ENCODE measurements at places on chromosomes 12 and 14.

DNA sequence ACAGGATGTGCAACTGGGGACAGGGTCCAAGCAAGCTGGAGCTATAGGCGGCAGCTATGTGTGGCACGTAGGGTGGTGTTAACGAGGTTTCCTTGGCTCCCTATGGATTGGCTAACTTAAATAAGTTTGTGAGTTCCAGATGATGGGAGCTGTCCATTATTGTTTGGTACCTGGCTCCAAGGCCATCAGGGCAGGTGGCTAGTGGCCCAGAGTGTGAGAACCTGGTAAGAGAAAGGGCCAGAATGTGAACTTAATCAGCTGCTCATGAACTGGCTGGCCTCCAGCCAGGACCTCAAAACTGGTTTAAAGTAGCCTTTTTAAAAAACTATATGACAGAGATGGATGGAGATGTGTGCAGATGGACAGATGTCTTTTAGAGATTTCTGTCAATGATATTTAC lies 1.5 kb upstream of the BDKRB2 start:
- DNase-seq, result no peak

- no peak for DNase-seq
These were observed 2.7 kb downstream of the GALNT9 start for GRCh38 chr12:132326646-132327045.

DNA sequence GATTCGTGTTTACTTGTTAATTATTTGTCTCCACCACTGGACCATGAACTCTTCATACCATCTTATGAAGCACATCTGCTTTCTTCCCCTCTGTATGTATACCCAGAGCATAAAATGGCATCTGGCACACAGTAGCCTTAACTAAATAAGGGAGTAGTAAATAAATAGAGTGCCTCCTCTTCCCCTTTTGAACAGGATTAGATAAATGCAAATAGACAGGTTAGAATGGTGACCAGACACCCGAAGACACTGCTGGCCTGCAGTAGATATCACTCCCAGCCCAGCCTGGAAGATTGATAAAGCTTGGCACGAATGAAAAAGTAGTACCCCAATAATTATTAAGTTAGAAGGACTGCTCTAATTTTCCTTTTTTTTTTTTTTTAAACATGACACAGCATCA lies 6.9 kb downstream of the GALNT4 start:
- no peak for DNase-seq

DNA sequence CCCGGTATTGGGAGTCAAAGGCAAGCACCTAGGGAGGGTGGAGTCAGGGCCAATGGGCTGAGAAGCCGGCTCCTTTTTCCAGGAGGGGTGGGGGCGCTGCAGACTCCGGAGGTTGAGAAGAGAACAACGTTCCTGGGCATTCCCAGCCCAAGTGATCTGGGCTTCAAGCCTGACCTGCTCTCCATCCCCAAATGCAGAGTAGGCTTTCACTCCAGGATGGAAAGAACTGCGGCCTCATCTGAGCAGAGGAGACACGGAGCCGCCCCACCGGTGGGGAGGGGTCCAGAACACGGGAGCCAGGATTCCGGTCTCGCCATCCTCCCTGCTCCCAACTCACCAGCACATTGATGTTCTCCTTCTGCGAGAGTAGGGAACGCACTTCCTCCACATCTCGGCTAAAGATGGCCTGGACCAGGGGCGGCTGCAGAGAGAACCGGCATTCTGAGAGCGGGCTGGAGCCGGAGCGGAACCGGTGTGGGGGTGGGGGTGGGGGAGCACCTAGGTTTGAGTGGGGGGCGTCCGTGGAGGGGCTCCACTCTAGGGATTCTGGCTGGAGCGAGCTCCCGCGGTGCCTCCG lies 605 bp downstream of the ANKRD52 start:
- DNase-seq, result peak; percentile 38

DNA sequence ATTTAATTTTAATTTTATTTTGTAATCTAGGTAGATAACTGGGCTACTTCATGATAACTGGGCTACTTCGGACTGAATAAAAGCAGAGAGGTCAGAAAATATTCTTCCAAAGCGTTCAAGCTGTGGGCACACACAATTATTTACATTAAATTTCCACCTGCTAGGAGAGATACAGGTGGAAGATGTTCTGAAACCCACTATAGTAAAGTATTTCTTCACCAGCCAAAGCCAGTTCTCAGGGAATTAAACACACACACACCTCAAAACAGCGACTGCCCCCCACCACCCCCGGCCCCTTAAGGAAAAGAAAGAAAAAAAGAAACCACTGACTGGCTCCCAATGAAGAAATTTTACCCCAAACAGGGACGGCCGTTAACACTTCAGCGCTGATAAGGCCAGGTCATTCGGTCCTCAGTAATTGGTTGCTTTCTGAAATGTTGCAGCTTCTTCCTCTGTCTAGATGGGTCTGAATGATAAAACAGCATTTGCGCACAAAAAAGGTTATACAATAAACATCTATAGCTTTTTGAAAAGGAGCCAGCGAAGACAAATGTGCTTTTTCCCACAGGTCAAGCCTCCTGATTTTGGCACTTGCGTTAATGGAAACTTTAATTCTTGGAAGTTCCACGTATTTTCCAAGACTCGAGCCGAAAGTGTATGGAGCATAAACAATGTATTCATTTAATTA lies 771 bp upstream of the KCNJ8 start:
- DNase-seq, result no peak

DNA sequence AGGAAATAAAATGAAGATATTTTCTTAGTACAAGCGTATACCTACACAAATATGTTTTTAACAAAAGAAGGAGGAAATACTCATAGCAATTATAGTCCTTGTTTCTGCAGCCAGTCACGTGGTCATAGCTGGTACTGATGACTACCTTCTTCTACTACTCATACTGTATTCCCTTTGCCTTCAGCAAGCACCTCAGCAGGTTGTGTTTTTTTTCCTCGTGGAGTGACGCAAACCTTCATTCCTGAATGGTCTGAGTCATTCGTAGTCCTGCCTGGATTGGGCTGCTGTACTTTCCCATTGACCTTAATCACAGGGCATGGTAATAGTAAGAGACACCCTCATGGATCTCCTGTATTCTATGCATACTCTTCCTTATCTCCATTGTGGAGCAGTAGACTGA lies 25.7 kb upstream of the SLC16A7 start:
- no peak for DNase-seq

GRCh38 chr14:23521785-23522640 lies 29.6 kb downstream of the ZFHX2 start:
- no peak for DNase-seq

- DNase-seq, result no peak
These were observed 233.5 kb downstream of the PPM1H start for GRCh38 chr12:62701492-62701891.

DNA sequence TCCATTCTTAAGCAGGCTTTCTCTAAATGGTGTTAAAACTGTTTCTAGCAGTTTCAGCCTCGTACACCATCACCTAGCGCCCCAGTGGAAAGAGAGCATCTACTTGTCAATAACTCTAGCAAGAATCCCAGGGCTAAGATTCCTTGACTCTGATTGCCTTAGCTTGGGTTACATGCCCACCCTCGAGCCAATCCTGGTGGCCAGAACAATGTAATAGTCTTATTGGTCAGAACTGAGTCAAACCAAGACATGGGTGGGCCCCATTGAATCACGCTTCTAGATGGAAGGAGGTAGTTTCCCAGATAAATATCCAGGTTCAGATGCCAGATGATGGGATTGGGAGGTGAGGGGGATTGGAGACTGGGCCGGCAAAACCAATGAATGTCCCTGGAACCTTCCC lies 55.9 kb upstream of the MED13L start:
- DNase-seq, result no peak

GRCh38 chr14:54809767-54810166 lies 92.9 kb downstream of the GCH1 start:
- DNase-seq, result no peak

GRCh38 chr12:65427646-65428045 lies 149.2 kb downstream of the MSRB3 start:
- DNase-seq, result no peak

DNA sequence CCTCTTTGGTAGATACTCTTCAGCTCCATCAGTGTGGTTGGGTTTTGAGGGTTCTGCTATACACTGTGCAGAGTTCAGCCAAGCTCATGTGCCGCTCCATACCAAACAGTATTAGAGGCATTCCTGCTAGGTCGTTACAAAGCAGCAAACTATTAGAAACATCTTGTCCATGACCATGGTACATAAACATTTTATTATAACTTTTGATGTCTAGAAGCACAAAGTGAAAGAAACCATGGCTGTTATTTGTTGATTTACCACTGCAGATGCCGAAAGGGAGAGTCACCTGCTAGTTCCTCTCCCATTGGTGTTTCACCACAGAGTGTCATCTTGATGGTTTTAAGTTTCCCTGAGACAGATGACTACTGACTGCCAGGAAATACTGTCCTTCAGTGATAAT lies 242.0 kb downstream of the ADAMTS20 start:
- no peak for DNase-seq

DNA sequence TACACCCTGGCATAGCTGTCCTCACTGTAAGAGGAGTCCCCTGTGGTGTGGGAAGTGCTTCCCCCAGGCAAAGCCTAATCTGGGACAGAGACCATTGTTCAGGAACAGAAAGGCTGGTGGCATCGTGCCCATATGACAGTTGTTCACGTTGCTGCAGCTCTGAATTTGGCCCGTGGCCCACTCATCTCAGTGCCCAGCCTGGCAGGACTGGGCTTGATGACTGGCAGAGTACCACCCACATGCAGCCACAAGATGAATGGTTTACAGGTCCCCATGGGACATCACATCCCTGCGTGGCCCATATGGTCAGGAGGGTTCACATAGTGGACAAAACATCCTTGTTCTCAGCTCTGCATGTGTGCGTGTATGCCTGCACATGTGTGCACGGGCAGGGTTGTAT lies 17.5 kb downstream of the IQSEC3 start:
- DNase-seq, result no peak

GRCh38 chr14:68137704-68138619 lies 318.4 kb downstream of the RAD51B start:
- peak; percentile 97 for DNase-seq

- DNase-seq, result no peak
These were observed 70.7 kb downstream of the BORCS5 start for GRCh38 chr12:12427568-12427967.

DNA sequence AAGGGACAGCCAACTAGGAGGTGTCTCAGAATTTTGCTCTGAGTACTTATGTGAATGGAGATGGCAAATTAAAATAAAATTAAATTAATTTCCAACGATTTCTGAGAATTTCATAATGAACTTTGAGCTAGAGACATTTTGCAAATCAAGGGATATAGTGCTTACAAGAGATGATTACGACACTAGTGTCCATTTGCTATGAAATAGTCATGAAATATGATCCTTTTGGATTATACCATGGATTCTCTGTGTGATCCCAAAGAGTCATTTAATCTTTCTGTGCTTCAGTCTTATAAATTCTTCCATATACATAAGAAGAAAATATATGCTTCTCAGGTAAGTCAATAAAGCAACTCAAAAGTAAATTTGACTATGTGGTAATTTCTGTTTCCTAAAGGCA lies 240.6 kb downstream of the SLC25A21 start:
- DNase-seq, result no peak

- no peak for DNase-seq
These were observed 20.4 kb upstream of the AMIGO2 start for GRCh38 chr12:47100160-47100559.

- no peak for DNase-seq
These were observed 2.7 kb upstream of the MYF5 start for GRCh38 chr12:80714055-80714454.

DNA sequence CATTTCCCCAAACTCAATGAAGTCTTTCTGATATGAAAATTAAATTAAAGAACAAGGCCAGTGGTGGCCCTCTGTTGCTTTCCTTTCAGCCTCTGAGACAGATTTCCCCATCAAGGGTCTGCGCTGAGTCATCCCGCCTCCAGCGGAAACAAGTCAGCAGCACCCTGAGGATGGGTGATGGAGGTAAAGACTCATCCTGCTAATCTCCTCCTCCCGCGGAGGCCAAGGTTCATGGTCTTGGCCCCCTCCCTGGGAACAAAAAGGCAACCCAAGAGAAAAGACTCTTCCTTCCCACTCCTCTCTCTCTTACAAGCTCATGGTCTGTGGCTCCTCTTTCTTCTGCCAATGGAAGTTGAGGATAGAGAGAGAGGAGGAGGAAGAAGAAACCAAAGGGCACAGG lies 9.0 kb upstream of the NUMB start:
- no peak for DNase-seq

- DNase-seq, result no peak
These were observed 1338.6 kb downstream of the FSCB start for GRCh38 chr14:43168371-43168925.

GRCh38 chr12:98456576-98457573 lies 58.5 kb upstream of the TMPO start:
- no peak for DNase-seq

DNA sequence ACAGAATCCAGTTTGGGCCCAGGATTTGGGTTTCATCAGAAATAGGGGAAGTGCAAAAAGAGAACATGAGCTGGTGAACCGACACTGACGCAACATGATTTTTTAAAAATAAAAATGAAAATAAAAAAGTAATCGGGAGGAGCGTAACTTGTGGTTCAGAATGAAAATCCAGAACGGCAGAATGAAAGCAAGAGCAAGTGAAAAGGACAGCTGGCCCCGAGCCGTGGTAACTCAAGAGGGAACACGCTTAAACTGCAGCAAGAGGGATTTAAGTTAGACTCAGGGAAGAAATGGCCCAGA lies 1.6 kb downstream of the SLC6A12 start:
- DNase-seq, result no peak

GRCh38 chr14:37638599-37638998 lies 43.2 kb downstream of the TTC6 start:
- no peak for DNase-seq

- DNase-seq, result no peak
These were observed 216.5 kb upstream of the BTG1 start for GRCh38 chr12:92362126-92362525.

DNA sequence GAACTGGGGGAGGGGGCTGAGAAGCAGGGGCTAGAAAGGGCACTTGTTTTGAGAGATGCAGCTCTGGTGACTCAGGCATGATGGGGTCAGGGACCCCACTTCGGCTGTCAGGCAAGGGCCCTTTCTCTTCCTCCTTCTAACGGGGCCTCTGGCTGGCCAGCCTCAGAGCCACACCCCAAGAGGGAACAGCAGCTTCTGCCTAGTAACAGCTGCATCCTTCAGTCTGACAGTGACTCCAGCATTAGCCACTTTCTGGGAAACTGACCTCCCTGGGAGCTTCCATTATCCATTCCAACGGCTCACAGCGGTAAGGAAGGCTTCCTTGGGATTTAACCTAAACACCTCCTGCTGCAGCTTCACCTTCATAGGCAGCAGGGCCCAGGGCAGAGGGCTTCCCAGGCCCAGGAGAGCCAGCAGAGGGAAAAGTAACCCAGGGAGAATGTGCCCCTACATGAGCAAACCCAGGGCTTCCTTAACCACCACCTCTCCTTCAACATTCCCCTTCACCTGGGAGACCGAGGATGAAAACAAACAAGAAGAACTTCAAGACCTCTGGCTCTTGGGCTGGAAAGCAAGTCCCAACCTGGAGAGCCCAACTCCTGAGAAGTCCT lies 2.7 kb downstream of the NCKAP5L start:
- DNase-seq, result peak; percentile 94

- DNase-seq, result no peak
These were observed 77.4 kb downstream of the SCARB1 start for GRCh38 chr12:124786061-124786964.

- no peak for DNase-seq
These were observed 235.9 kb downstream of the CHST11 start for GRCh38 chr12:104692557-104693218.

All from SJCRH30 (cell line).